ENCODE measurements at places on chromosomes 11 and 22.

DNA sequence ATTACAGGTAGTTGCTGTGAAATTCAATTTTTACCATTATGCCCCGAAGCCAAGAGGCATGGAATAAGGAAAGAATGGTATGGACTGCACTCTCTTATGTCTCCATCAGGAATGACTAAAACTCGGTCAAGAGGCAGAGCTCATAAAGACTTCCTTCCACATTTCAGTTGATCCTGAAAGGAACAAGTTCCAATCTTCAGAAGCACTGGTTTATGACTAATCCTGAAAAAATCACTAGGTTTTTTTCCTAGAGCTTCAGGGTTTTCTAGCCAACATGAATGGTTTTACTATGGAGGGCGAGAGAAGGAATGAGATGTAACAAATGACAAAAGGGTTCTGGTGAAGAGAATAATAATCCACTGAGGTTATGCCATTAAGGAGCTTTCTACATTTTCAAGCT, 832.2 kb downstream of the NTM start:
- DNase-seq, result no peak

DNA sequence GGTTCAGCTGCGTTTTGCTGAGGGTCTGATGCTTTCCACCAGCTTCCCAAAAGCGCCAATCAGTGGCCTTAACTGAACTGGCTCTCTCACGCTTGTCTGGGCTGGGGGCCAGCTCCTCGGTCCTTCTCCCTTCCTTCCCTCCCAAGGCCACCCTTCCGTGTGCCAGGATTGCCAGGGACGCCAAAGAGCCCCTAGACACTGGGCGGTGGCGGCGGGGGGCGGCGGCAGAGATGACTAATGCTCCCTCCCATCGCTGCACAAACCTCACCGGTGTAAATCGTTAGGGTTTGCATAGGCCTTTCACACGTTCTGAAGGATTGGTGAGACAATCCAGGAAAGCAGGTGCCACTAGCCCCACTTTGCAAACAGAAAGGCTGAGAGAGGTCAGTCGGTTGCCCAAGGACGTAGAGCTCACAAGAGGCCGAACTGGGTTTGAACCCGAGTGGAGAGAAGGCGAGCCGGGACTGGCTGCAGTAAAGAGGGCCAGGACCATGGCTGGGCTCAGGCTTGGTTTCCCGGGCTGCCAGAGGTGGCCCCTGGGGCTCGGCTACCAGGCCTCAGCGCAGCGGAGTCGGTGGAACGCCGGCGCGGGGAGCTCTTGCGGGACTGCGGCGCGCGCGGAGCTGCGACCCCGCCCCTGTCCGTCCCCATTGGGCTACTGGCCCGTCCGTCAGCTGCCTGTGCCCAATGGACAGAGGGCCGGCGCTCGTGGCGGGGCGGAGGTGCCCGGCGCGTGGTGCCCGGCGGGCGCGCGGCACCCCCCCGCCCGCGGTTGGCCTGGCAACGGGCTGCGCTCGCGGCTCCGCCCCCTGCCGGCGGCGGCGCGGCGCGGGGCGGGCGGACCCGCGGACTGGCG, 589 bp upstream of the GNAZ start:
- DNase-seq, result peak; percentile 89

DNA sequence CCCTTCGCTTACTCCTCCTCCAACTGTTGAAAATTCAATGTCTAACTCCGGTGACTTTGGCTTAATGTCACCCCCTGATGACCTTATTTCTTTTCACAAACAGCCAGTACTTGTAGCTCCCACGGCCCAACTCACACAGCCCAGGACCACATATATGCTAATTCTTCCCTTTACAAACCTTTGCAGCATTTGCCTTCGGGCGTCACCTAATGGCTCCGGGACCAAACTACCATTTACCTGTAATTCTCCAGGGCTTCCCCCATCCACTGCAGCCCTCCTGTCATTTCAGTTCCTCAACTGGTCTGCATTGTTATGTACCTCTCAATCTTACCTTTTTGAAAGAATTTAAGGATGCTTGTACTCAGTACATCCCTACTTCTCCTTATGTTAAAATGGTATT, 29.8 kb upstream of the OR56B4 start:
- DNase-seq, result no peak

GRCh38 chr22:47352920-47353700, 590.7 kb downstream of the TBC1D22A start:
- no peak for DNase-seq

DNA sequence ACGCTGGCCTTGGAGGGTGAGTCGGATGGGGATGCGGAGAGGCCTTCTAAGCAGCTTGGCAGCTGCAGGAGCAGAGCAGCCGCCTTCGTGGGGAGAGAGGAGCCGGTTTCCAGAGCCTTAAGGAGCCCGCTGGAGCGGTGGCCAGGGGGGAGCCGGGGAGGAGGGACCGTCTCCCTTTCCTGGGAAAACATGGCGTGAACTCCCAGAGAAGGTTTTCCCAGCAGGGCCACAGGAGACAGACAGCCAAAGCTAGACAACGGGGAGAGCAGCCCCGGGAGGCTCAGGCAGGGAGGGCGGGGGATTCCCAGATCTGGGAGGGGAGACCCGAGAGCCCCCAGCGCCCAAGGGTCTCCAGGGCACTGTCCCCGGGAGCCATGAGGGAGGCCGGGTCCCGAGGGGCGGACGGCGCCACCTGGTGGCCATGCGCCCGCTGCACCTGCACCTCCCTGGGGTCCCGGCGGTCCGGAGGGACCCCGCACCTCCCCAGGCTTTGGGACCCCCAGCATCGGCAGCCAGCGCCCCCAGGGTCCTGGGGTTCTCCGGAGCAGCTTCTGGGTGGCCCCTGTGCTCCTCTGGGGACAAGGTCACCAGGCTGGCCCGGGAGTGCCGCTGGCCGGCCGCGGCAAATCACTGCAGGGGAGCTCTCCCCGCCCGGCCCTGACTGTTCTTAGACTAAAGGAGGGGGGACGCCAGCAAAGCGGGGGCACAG, 2.4 kb upstream of the SYT8 start:
- DNase-seq, result peak; percentile 67

DNA sequence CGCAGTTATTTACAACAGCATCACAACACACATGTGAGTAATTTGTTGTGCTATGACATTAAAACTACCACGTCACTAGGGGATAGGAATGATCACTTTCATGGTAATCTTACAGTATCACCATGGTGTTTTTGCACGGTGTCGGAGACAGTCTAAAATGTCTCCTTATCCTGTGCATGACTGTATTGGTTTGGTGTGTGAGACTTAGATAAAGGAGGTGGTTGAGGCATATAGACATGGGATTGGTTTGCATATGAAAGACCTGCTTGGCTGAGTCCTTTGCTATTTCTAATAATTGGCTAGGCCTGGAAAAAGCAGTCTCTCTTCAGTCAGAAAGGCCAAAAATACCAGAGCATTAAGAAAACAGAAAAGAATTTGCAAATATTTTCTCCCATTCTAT, 30.2 kb downstream of the MSANTD4 start:
- DNase-seq, result no peak

GRCh38 chr22:46262449-46263215, 511 bp downstream of the PKDREJ start:
- peak; percentile 13 for DNase-seq

DNA sequence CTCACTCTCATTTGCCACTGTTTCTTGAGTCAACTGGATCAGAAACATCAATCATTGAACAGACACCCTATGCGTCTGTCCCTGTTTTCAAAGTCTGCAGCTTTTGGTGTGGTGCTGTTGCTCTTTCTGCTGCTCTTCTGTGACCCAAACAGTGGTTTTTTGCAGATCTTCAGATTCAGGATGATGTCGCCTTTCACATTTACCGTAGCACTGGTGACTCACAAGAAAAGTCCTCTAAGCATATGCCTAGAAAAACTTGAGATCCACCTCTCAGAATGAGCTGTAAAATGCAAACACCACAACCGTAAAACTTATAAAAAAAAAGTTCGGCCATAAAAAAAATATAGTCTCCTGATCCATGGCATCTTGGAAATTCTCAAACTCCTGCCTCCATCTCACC, 400.4 kb downstream of the NTM start:
- no peak for DNase-seq

DNA sequence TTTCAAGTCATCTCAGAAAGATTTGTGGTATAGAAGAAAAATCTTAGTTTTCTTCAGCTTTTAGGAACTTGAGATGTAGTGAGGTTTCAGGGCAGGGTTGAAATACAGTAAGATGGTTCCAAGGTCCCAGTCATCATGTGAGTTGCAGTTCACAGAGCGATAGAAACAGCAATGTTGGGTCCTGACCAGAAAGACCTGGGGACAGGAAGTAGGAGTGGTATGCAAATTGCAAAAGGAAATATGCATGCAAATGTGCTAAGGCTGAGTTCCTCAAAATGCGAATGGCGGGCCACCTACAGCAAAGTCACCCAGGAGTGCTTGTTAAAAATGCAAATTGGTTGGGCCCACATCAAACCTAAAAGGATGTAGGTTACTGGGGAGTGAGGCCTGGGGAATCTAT, 1032.7 kb upstream of the TENM4 start:
- DNase-seq, result no peak

- DNase-seq, result no peak
Measured at GRCh38 chr11:19194620-19195308, 7.0 kb downstream of the CSRP3 start.

GRCh38 chr11:82462608-82463242, 270.9 kb downstream of the FAM181B start:
- no peak for DNase-seq

GRCh38 chr11:9717040-9717357, 53.1 kb downstream of the SWAP70 start:
- no peak for DNase-seq

DNA sequence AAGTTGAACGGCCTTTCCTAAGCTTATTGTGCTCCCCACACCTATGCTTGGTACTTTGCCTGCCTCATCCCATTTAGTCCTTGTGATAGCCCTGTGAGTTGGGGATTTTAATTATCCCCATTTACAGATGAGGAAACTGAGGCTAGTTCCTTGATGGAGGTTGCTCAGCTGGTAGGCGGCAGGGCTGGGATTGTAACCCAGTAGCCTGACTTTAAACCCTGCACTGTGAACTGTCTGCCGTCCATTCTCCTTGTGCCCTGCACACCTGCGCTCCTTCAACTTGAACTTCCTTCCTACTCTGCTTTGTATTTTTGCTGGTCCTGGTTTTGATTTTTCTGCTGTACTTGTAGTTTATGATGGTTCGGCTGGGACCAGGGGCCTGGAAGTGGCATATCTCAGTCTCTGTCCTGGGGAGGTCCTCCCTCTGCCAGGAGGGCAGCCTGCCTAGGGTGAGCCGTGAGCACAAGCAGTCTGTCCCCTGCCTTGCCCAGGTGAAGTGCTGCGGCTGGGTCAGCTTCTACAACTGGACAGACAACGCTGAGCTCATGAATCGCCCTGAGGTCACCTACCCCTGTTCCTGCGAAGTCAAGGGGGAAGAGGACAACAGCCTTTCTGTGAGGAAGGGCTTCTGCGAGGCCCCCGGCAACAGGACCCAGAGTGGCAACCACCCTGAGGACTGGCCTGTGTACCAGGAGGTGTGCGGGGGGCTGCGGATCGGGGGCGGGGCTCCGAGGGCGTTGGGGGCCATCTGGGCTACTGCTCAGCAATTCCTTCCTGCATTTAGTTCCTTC, 52.4 kb downstream of the CD82 start:
- DNase-seq, result no peak

Measured in stimulated activated CD4-positive, alpha-beta T cell treated with anti-CD3 and anti-CD28 coated beads, Interleukin-4, amount 100 ng/mL, for 24 hours (primary cell).